Aorta (tissue), 5 donors: ENCODE measurements at places on chromosomes 13 and 19.
A peak's percentile ranks its signal among the peaks of the same experiment; 100 is the strongest.

- no peak overlapping the region for H3K27ac ChIP-seq
- no peaks in the 10 kb centered on the region for H3K27me3 ChIP-seq
- no peaks in the 10 kb centered on the region for H3K4me1 ChIP-seq
- H3K36me3 ChIP-seq, result no peaks in the 10 kb centered on the region
- no peak overlapping the region for H3K4me3 ChIP-seq
- DNase-seq, result peak; percentile 47
These were observed 1.5 kb upstream of the C13orf46 start for GRCh38 chr13:113975416-113975815.

GRCh38 chr19:35318679-35319448, 10.1 kb upstream of the CD22 start:
- H3K4me3 ChIP-seq, result no peak overlapping the region
- no peak overlapping the region for H3K27ac ChIP-seq
- H3K4me1 ChIP-seq, result no peaks in the 10 kb centered on the region

- H3K36me3 ChIP-seq, result no peaks in the 10 kb centered on the region
- no peak overlapping the region for H3K27ac ChIP-seq
- DNase-seq, result no peak
- H3K27me3 ChIP-seq, result no peaks in the 10 kb centered on the region
These were observed 1133.5 kb downstream of the OLFM4 start for GRCh38 chr13:54162069-54162468.

DNA sequence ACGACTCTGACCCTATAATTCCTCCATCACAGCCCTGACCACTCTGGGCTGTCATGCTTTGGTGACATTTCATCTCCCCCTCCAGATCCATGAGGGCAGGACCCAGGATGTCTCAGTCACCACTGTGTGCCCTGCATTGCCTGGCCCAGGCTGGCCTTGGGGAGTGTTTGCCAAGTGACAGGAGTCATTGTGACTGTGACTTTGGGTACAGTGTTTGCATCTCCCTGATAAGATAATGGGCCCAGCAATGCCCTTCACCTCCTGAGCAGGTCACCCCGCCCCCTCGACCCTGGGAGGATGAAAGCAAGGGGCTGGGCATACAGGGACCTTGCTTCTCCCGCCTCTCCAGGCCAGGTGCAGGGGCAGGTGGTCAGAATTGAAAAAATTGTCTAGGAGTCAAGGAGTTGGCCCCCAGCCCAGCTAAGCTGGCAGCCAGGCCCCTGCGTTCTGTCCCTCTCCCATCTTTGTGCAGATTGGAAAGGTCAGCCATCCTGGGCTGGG, 5.9 kb upstream of the ATP4A start:
- peak; percentile 69 for DNase-seq
- no peaks in the 10 kb centered on the region for H3K4me1 ChIP-seq
- H3K27ac ChIP-seq, result no peak overlapping the region
- no peaks in the 10 kb centered on the region for H3K27me3 ChIP-seq

- peak; percentile 85 for DNase-seq
- H3K27me3 ChIP-seq, result no peaks in the 10 kb centered on the region
- no peaks in the 10 kb centered on the region for H3K36me3 ChIP-seq
- no peaks in the 10 kb centered on the region for H3K4me1 ChIP-seq
These were observed 801 bp downstream of the KCTD12 start for GRCh38 chr13:76885203-76886004.

GRCh38 chr13:80560609-80561008, 219.7 kb upstream of the SPRY2 start:
- no peaks in the 10 kb centered on the region for H3K4me1 ChIP-seq
- no peaks in the 10 kb centered on the region for H3K36me3 ChIP-seq

- no peaks in the 10 kb centered on the region for H3K36me3 ChIP-seq
- no peak overlapping the region for H3K27ac ChIP-seq
- H3K27me3 ChIP-seq, result no peaks in the 10 kb centered on the region
- DNase-seq, result no peak
These were observed 83.7 kb upstream of the OBI1 start for GRCh38 chr13:78742659-78743058.

- H3K27me3 ChIP-seq, result no peaks in the 10 kb centered on the region
- no peaks in the 10 kb centered on the region for H3K36me3 ChIP-seq
- no peak overlapping the region for H3K4me3 ChIP-seq
These were observed 193.3 kb upstream of the ZNF536 start for GRCh38 chr19:30178721-30179402.

GRCh38 chr19:2048104-2048958, 2.7 kb downstream of the MKNK2 start:
- peak; percentile 46 for DNase-seq
- no peaks in the 10 kb centered on the region for H3K27me3 ChIP-seq
- H3K4me3 ChIP-seq, result no peak overlapping the region
- H3K4me1 ChIP-seq, result no peaks in the 10 kb centered on the region
- H3K36me3 ChIP-seq, result no peaks in the 10 kb centered on the region

DNA sequence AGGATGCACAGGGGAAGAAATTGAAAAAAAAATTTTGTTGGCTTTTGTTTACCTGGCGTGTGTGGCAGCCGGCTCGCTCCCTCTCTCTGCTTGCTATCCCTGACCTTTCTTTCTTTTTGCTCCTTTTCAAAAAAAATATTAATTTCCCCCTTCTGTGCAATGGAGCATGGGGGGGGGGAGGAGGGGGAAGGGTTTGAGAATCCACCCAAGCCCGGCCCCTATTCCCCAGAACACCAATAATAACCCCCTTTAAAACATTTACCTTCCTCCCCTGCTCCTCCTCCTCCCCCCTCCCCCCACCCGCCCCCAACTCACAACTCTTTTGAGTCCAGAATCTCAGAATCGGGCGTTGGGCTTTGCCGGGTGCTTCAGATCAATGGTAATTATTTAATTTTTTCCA, 28.4 kb downstream of the NFIX start:
- H3K27me3 ChIP-seq, result no peaks in the 10 kb centered on the region
- peaks cover 6% of the 10 kb centered on the region for H3K4me1 ChIP-seq
- H3K36me3 ChIP-seq, result no peaks in the 10 kb centered on the region
- DNase-seq, result no peak

- no peak for DNase-seq
- H3K36me3 ChIP-seq, result no peaks in the 10 kb centered on the region
- no peak overlapping the region for H3K4me3 ChIP-seq
- H3K27ac ChIP-seq, result no peak overlapping the region
- no peaks in the 10 kb centered on the region for H3K27me3 ChIP-seq
- H3K4me1 ChIP-seq, result no peaks in the 10 kb centered on the region
These were observed 1.6 kb upstream of the ZNF556 start for GRCh38 chr19:2865334-2866100.

- H3K36me3 ChIP-seq, result no peaks in the 10 kb centered on the region
- DNase-seq, result no peak
- H3K4me3 ChIP-seq, result no peak overlapping the region
- no peaks in the 10 kb centered on the region for H3K4me1 ChIP-seq
These were observed 153.2 kb upstream of the SOX1 start for GRCh38 chr13:111913761-111914140.

GRCh38 chr13:44801990-44802389, 187.3 kb downstream of the NUFIP1 start:
- no peaks in the 10 kb centered on the region for H3K4me1 ChIP-seq
- H3K4me3 ChIP-seq, result no peak overlapping the region
- no peaks in the 10 kb centered on the region for H3K36me3 ChIP-seq
- H3K27ac ChIP-seq, result no peak overlapping the region

GRCh38 chr19:3670796-3671679, 29.2 kb downstream of the PIP5K1C start:
- peak; percentile 89 for DNase-seq
- no peaks in the 10 kb centered on the region for H3K4me1 ChIP-seq
- no peaks in the 10 kb centered on the region for H3K36me3 ChIP-seq
- no peaks in the 10 kb centered on the region for H3K27me3 ChIP-seq
- peak overlapping the region; percentile 15 for H3K4me3 ChIP-seq

- DNase-seq, result no peak
- H3K4me1 ChIP-seq, result no peaks in the 10 kb centered on the region
- H3K4me3 ChIP-seq, result no peak overlapping the region
- no peak overlapping the region for H3K27ac ChIP-seq
These were observed 16.8 kb downstream of the SLAIN1 start for GRCh38 chr13:77714119-77714755.

- H3K27me3 ChIP-seq, result no peaks in the 10 kb centered on the region
- no peaks in the 10 kb centered on the region for H3K36me3 ChIP-seq
- DNase-seq, result no peak
These were observed 23.4 kb downstream of the MBD3L2B start for GRCh38 chr19:6997679-6998445.
